ENCODE measurements at places on chromosomes 5 and 9.

DNA sequence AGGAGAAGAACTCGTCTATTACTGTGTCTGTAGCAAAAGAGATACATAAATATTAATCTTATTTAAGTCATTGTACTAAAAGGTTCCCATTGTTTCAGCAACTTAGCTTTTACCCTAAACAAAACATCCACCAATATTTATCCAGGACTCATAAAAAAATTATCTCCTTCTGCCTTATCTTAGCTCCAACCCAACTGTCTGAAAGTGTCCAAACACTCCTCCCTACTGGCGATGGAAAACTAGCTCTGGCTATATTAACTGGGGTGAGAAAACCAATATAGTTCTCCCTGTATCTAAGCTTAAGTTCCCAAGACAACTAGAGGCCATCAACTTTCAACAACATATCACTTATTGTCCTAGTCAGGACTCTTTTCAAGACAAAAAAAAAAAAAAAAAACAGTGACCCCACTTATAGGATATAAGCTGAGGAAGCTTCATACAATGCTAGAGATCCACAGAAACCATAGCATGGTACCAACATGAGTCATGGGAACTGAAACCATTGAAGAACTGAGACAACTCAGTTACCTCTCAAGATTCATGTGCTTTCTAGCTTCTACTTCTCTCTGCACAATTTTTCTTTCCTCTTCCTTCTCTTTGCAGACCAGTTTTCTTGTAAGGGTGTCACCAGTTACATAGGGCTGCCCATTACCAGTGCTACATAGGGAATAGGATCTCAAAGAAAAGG, 150.7 kb upstream of the RASA1 start:
- no peak for DNase-seq

DNA sequence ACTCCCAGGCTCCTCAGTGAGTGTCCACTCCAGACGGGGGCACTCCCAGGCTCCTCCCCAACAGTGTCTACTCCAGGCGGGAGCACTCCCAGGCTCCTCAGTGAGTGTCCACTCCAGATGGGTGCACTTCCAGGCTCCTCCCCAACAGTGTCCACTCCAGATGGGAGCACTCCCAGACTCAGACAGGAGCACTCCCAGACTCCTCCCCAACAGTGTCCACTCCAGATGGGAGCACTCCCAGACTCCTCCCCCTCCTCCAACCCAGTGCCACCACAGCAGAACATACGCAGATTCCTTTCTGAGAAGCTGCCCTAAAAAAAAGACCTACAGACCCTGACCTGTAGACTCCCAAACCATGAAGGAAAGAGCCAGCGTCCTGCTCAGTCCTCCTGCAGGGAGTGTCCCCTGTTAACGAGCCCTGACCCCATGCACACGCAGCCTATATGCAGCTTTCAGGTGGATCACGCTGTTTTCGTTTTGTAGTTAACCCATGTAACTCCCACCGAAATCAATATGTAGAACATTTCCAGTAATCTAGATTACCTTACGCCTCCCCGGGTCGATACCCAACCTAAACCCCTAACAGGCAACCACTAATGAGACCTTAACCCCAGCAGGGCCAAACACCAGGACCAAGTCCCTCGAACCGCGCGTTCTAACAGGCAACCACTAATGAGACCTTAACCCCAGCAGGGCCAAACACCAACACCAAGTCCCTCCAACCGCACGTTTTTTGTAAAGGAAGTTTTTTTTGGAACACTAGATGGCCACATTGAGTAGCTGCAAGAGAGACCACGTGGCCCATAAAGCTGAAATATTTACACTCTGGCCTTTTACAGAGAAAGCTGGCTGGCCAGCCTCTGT, 15.7 kb downstream of the PNPLA7 start:
- peak; percentile 31 for DNase-seq

- DNase-seq, result peak; percentile 56
Observed at GRCh38 chr5:67648201-67648671, 451.6 kb upstream of the CD180 start.

DNA sequence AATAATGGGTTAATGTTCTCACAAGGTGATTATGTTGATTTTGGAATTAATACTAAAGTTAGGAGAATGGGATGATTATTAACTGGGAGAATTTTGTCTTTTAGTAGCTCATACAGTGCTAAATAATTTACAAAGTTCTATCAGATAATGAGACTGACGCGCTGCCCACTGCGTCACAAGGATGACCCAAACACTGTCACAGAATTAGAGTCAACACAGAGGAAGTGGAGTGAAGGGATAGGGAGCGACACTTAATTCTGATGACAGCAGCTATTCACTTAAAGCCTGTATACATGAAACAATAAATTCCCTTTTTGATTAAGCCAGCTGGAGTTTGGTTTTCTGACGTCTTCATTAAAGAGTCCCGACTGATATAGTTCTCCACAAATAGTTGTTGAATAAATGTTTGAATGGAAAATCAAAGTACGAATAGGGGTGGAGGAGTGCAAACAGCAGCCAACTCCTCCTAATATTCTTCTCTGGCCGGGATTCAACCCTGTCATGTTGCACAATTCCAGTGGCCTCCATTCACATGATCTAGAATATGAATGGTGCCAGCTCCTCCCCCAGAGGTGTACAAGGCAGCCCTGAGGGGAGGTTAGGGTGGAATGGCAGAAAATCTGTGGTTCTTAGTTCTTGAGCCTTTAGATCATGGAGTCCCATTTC, 140.3 kb downstream of the PCSK1 start:
- no peak for DNase-seq

GRCh38 chr9:75002422-75003023, 25.6 kb downstream of the CARNMT1 start:
- no peak for DNase-seq

- DNase-seq, result no peak
Observed at GRCh38 chr9:20634895-20635294, 12.6 kb upstream of the MLLT3 start.

- DNase-seq, result no peak
Observed at GRCh38 chr5:168941901-168942300, 359.0 kb downstream of the SLIT3 start.

GRCh38 chr9:128339761-128340690, at the start of gene SLC27A4:
TSS of gene SLC27A4 (plus strand) at chr9:128340527. CDS start at chr9:128343133, 2,606 bp downstream.
- DNase-seq, result no peak

GRCh38 chr5:146667633-146668272, 151.8 kb upstream of the GPR151 start:
- DNase-seq, result peak; percentile 10

- no peak for DNase-seq
Observed at GRCh38 chr9:82882138-82882537, 180.8 kb downstream of the RASEF start.

DNA sequence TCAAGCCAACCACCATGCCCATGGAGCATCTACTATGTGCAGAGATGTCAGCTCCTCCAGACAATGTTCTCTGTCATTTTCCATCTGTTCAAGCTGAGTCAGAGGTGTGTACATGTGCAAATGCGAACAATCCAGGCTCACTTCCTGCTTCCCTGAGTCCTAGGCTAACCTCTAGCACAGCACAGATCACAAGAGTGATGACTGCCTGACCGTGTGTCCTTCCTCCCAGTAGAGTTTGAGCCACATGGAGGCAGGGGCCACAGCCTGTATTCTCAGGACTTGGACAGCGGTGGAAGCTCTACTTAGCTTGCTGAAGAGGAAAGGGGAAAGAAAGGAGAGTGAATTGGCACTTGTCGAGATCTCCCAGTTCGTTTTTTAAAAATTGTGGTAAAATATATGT, 87.2 kb downstream of the KCNIP1 start:
- no peak for DNase-seq
